ENCODE measurements at places on chromosomes 12 and 14.

GRCh38 chr12:121620333-121620891 lies 5.9 kb upstream of the ORAI1 start:
- DNase-seq = no peak

DNA sequence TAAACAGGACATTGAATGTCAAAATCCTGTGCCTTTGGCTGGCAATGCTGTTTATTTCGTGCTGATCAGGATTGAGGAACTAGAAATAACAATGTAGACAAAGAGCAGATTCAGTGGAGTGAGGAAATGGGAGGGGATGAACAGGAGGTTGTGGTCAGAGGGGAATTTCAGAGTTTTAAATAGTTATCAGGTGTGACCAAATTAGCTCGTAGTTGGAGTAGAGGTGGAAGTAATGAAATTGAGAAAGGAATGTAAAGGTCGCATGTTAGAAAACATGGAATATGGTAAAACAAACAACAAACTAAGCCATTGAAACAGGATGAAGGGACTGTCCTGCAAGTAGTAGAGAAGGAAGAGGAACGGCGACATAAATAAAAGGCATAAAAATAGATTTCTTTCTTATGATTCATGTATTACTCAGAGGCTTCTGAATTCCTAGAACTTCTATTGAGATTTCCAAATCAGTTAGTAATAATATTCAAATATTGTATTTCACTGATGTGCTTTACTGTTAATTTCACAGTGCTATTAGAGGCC lies 9.5 kb upstream of the SAV1 start:
- DNase-seq = no peak

- no peak for DNase-seq
Measured at GRCh38 chr12:21695986-21696385, 38.3 kb upstream of the LDHB start.

DNA sequence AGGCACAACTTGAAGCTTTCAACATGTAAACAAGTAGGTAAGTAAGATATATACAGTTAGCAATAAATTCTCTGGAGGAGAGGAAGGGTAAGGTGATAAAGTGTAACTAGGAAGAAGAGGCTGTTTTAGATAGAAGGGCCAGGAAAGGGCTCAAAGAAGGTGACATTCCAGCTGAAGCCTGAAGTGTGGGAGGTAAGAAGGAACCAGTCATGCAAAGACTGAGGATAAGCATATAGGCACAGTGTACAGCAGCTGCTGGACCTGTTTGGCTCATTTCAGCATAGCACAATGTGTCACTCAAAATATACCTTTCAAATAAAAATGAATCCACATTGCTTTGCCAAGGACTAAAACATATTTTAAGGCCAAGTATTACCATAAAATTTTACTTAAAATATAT lies 28.6 kb upstream of the ARL1 start:
- no peak for DNase-seq

GRCh38 chr12:52035190-52035589 lies 16.1 kb upstream of the NR4A1 start:
- DNase-seq = no peak

- DNase-seq = no peak
Measured at GRCh38 chr14:64202716-64203115, 91.5 kb downstream of the ESR2 start.

- no peak for DNase-seq
Measured at GRCh38 chr14:49947506-49947905, 54.6 kb downstream of the ARF6 start.

DNA sequence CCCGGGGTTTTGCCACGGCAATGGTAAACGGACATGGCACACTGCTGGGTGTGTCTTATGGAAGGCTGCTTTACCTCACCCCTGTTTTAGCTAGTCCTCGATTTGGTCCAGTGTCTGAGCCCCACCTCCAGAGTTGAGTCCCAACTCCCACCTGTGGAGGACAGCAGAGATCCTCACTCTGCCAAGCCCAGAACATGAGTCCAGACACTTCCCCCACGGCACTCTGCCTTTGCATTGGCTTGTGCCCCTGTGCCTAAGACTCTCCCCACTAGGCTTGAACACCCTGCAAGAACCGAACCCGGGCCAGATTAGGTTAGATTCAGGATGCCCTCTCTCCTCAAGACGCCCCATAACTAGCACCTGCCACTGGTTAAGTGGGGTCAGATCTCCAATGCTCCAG lies 59.8 kb upstream of the C14orf180 start:
- DNase-seq = no peak

DNA sequence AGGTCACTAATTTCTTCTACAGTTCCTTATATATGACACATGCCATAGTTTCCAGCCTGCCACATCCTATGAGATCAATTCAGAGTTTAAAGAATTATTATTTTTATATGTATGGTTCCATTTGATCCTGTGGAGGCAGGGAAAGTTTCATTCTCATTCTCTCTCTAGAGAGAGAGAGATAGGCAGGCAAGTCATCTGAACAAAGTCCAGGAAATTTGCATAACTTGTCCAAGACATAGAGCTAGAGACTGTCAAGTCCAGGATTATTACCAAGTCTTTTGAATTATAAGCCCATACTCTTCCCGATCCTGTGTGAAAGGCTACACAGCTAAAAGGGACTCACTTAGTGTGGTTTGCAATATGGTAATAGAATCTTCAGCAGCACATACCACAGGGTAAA lies 215.3 kb downstream of the SSPN start:
- no peak for DNase-seq

- DNase-seq = no peak
Measured at GRCh38 chr12:99131751-99132199, 486.7 kb downstream of the APAF1 start.

GRCh38 chr12:65769880-65770279 lies 54.4 kb upstream of the HMGA2 start:
- DNase-seq = no peak
